ENCODE measurements at places on chromosomes 11 and 22.
A peak's percentile ranks its signal among the peaks of the same experiment; 100 is the strongest.

GRCh38 chr22:27748751-27749191 lies 52.8 kb downstream of the MN1 start:
- no peak for DNase-seq

GRCh38 chr11:44140372-44140771 lies 44.9 kb downstream of the EXT2 start:
- no peak for DNase-seq

GRCh38 chr11:119369132-119369925 lies 12.2 kb downstream of the USP2 start:
- no peak for DNase-seq

DNA sequence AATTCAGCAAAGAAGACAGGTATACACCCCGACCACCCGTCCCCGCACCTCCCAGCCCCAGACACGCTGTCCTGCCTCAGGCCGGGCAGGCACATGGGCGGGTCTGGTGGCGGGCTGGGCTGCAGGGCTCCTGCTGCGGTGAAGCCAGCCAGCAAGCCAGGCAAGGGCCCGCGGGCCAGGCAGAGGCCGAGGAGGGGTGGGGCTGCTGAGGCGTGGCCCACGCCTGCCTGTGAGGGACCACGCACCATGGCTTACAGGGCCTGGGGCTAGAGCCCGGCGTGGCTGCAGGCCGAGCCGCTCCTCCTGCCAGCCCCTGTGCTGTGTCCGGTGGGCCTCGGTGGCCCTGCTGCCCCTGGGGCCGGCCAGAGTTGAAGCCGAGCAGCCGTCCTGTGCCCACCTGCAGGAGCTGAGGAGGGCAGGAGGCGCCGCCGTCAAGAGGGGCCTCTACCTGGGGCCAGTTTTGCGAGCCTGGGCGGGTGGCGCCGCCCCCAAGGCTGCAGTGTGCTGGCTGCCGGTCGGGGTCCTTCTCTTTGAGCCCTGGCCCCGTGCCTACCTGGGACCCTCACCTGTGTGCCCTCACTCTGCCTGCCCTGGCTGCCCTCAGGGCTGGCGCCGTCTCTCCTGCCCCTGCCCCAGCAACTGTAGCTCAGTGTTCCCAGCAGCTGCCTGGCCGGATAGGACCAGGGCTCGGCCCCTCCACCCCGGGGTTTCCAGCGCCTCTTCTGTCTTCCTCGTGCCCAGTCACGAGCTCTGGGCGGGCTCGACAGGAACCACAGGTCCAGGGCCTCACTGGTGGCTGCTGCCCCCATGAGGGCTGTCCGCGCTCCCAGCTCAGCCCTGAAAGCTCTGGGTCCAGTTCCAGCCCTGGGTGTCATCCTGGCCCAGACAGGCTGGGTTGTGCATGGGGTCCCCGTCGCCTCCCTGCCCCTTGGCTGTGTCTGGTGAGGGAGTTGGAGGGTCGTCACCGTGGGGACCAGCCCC lies 38.4 kb downstream of the MOB2 start:
- DNase-seq, result no peak

- peak; percentile 38 for DNase-seq
Observed at GRCh38 chr11:2138431-2139122, 612 bp downstream of the IGF2 start.

DNA sequence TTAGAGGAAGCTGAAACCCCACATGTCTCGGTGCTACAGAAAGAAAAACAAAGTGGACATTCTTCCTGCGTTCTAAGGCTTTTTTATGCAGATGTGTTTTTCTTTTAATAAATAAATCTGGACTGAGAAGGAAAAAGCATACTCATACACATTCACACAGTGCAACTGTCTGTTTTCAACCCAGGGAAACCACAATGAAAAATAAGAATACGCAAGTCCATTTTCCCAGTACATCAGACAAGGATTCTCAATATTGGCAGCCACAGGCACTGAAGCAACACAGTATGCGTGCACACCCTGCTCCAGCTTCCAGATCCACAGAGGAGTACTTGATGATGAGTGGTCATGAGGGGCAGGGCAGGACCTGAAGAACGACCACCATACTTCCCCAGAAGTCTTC lies 86.9 kb downstream of the ETS1 start:
- DNase-seq, result no peak

DNA sequence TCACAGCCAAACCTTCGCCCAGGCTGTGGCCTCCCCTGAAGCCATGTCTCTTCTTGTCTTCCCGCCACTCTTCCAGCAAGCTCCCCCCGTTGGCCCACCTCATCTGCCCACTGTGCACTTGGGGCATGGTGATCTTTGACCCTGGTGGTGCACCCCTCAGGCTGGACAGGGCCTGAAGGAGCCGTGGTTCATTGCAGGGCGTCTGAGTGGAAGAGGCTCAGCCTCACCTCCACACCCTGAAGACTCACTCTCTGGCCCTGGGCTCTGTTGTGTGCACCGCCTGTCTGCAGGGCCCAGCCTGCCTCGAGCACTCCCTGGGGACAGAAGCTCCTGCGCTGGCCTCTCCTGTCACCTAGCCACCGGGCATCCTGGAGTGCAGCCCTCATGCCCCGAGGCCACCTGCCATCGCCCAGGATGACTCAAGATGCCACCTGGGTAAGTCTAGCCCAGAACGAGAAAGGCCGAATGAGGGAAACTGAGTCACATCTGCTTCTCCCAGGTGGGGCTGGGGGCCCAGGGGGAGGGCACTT lies 40.8 kb upstream of the PPARA start:
- DNase-seq, result no peak

Data from NCI-H1417 treated with DMSO at 0.1 percent for 48 hours (cell line).